Lung microvascular endothelial cell (primary cell): ENCODE measurements at places on chromosomes 4 and X. TPM values are rescaled to one million over a fixed set of nuclear protein-coding genes. Genes with fewer than 3 reads are reported as not detected.

DNA sequence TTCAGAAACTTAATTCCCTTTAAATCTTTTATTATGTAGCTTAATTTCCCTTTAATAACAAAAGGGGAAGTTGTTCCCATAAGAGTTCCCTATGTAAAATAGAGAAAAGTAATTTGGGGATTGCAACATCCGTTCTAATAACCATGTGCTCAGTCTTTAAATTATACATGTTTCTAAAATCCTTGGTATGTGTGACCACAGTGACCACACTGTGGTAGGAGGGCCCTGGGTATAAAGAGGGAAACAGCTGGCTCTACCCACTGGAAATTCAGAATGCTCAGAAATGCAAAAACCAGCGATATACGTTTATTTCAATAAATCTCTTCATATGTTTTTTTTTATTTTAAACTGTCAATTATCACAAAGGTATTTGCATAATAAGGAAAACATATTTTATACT is 219.1 kb downstream of the FGF13 start:
- DNase-seq: no peak

GRCh38 chr4:153234885-153235284 is 30.6 kb downstream of the TRIM2 start:
- no peak for DNase-seq

- no peak for DNase-seq
Observed at GRCh38 chrX:150489359-150490015, 78.9 kb upstream of the MTM1 start.

DNA sequence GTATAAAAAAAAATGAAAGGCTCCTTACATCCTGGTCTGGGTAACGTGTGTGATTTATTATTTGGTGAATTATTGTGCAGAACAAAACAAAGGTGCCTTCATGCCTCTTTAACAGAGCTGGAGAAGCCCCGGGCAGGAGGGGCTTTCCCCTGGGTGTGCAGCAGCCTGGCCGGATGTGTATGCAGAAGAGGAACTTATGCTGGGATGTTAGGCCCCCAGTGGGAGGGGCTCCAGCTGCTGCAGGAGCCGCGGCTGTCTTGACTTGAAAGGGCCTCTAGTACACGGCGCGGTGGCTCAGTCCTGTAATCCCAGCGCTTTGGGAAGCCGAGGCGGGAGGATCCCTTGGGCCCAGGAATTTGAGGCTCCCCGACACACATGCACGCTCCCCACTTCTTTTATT is 16.0 kb downstream of the CCNQ start:
- DNase-seq: peak; percentile 52

DNA sequence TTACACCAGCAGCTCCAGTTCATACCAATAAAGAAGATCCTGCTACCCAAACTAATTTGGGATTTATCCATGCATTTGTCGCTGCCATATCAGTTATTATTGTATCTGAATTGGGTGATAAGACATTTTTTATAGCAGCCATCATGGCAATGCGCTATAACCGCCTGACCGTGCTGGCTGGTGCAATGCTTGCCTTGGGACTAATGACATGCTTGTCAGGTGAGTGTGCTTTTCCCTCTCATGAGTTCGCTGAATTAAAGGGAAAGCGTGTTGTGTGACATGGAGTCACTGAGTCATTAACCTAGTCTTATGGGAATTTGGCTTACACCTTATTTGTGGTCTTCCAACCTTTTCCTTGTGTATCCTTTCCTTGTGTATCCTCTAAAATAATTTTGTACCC is 15.9 kb downstream of the TMEM165 start:
- no peak for DNase-seq

DNA sequence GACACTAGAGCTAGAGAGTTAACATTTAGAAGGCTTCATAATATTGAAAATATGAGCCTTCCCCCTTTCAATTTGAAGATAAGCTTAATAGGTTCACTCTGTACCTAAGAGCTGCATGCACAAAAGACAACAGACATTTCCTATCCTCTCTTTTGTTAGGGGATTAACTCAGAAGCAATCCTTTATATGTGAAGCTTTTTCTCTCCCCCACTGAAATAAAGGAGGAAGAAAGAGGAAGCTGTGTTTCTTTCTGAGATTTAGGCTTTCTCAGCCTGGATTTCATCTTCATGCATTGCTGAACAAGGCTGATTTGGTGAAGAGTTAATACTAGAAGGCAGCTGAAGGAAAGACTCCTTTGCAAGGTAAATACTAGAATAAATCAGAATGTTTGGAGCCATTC is 21.0 kb upstream of the CABS1 start:
- no peak for DNase-seq

SHOX gene
- not detected in 2 replicates for total RNA-seq

GDPD2 gene
- not detected in 2 replicates for total RNA-seq

OTUD6A gene
- not detected in 2 replicates for total RNA-seq
